ENCODE measurements at places on chromosomes 7 and 10.

DNA sequence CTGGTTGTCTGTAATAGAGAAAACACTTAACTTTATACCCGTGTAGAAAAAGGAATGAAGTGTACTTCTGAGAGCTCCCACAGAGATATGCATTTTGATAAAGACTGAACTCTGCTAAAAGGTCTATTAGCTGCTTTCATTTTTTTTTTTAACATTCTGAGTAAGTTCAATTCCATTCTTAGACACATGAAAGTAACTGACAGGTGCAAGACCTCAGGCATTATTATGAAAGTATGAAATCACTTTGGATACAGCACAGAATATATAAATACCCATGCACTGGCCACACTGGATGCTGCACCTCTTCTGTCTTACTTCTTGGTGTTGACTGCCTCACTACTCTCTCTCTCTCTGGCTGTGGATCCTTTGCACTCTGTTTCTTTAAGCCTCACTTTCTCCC, 46.2 kb downstream of the VWDE start:
- no peak for DNase-seq

DNA sequence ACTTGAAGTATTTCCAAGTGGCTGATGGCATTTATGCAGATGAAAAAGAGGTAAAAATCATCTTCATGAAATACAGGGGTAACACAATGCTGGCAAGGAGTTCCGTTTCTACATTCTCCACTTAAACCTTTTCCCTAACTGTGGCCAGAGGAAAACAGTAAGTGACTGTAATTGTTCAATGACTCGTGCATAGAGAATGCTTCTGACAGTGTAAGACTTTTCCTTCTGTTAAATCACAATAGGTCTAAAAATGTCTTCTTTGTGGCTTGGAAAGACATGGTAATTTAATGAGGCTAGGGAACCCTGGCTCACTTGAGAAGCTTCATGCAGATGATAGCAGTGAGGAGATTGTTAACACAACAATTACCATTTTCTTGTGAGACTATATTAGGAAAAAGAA, 50.3 kb upstream of the RSU1 start:
- DNase-seq = no peak

DNA sequence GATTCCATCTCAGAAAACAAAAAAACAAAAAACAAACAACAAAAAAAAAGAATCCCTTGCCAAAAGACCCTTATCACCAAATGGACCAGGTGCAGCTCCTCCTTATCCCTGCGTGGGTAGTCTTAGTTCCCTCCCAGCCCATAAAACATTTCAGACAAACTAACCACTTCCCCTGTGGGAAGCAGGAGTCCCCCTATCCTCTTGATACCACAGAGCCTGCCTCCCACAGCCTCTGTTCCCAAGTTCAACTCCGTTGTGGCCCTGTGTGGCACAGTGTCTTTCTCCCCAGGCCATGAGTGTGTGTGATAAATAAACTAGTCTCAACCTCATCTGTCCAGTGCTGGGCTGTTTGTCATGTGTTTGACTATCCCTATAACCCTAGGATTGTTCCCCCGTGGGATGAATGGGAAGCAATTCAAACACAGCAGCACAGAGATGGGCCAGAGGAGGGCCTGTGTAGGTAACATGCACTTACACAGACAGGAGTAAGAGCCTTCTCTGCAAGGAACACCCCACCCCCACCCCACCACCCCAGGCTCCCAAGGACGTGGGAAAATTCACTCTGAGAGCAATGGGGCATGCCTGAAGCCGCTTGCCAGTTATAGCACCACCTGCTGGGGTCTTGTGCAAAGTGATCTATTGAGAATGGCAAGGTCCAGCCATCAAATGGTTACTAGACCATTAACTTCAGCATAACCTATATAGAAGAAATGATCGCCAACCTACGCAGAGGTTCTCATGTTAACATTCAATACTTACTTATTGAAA, 147.1 kb upstream of the GHITM start:
- DNase-seq = no peak

- peak; percentile 46 for DNase-seq
Measured at GRCh38 chr7:33243319-33243881, 114.0 kb downstream of the BBS9 start.

DNA sequence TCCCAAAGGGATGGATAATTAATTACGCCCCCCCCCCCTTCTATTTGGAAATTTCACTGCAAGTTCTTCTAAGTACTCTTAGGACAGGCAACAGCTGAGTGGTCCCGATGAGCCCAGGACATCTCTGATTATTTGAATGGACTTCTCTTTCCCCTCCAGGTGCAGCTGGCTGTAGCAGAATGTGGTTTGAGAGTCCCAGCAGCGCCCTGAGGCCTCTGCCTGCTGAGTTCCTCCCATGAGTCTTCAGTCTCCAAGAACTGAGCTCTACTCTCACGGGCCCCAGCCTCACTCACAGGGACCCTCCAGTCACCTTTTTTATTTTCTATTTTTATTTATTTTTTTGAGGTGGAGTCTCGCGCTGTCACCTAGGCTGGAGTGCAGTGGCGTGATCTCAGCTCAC, 63.6 kb upstream of the SFMBT2 start:
- DNase-seq = no peak

DNA sequence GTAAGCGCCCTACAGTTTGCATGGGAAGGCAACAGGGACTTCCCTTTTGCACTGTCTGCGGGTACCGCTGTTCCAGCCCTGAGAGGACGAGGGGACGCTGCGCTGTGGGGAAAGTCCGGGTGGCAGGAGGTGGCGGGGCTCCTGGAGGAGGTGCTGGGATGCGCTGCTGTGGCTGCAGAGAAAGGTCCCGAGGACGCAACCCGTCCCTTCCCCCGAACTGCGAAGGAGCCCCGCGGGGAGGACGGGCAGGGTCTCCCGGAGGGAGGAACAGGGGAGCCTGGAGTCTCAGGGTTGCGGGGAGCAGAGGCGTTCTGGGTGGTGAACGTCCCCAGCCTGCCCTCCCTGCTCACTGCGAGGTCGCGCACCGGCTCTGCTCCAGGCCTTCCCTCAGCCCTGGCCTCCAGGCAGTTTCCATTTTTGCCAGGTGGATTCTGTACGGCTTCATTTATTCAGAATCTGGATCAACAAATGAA, 91.6 kb downstream of the CXCL12 start:
- DNase-seq = no peak

DNA sequence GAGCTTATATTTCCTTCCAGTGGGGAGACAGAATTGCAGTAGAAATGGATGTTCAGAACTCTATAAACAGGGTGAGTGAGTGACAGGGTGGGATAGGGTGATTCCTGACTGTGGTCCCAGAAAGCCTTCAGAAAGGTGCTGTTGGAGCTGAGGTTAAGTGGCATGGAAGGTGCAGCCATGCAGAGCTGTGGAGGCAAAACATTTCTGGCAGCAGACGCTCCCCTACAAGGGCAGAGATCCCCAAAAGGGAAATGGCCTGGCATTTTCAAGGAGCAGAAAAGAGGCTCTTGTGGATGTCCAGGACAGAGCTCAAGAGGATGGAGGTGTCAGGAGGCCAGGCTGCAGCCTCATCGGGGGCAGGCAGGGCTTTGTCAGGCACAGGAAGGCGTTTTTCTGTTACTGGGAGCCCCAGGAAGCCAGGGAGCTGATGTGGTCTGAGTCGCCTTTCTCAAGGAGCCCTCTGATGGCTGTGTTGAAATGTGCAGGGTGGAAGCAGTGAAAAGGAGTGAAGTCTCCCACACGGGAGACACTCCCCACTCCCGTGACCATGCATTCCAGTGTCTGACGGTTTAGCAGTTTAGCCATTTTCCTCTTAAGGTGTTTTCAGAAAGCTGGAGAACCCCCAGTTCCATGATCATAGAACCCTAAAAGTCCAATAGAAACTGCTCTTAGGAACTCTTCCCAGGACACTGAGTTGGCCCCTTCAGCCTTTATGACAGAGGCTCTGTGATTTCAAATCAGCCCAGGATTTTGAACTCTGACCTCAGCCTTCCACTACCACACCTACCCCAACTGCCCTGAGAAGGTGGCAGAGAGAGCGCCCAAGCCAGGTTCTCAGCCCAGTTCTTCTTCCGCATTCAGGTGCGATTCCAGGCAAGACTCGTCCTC, 96.2 kb downstream of the C10orf105 start:
- peak; percentile 27 for DNase-seq

- DNase-seq = no peak
Measured at GRCh38 chr7:2611922-2612321, 19.9 kb upstream of the TTYH3 start.

DNA sequence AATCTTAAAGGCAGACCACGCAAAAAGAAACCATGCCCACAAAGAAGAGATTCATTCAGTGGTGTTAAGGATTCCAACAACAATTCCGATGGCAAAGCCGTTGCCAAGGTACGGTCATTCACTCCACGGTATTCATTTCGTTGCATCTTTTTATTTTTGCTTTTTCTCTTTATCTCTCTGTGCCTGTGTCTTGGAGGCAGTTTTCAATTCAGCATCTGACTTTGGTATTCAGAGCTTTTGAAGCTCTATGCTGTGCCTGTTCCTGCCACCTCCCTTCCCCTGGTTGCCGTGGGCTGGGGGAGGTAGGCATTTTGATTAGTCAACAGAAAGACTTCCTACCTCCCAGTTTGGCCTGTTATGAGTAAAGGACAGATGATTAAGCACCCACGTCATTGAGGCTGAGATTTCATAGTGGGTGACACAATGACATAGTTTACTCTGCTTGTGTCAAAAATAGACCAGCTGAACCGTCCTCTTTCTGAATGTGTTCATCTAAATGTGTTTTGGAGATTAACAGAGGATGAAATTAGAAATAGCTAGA, 149.5 kb downstream of the ARID5B start:
- DNase-seq = no peak

DNA sequence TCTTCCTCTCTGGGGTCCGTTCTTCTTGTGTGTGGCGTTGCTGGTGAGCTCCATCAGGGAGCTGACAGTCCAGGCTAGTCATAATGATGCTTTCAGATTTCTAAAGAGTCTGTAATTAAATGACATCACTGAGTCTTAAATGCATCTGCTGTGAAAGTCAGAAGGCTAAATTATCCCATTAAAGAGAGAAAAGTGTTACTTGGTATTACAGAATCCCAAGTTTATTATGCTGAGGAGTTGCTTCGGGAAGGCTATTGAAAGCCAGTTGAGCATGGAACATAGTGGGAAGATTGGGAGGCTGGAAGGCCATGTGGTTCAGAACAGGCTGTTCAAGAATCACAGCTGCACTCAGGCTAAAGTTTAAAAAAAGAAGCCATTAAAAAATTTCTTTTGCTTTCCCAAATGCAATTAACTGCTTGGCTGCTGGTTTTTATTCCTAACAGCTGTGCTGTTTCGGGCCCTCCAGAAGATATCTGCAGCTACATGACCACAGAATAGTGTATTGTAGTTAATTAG, 342.6 kb upstream of the LRGUK start:
- no peak for DNase-seq

GRCh38 chr7:70317356-70317755, 719.1 kb downstream of the AUTS2 start:
- DNase-seq = no peak

Data from NCI-H526 treated with DMSO at 0.1 percent for 48 hours (cell line).